Activated B cell treated with CpG ODN at 0.5 μM for 24 hours (primary cell): ENCODE measurements at places on chromosomes 5 and 9.

DNA sequence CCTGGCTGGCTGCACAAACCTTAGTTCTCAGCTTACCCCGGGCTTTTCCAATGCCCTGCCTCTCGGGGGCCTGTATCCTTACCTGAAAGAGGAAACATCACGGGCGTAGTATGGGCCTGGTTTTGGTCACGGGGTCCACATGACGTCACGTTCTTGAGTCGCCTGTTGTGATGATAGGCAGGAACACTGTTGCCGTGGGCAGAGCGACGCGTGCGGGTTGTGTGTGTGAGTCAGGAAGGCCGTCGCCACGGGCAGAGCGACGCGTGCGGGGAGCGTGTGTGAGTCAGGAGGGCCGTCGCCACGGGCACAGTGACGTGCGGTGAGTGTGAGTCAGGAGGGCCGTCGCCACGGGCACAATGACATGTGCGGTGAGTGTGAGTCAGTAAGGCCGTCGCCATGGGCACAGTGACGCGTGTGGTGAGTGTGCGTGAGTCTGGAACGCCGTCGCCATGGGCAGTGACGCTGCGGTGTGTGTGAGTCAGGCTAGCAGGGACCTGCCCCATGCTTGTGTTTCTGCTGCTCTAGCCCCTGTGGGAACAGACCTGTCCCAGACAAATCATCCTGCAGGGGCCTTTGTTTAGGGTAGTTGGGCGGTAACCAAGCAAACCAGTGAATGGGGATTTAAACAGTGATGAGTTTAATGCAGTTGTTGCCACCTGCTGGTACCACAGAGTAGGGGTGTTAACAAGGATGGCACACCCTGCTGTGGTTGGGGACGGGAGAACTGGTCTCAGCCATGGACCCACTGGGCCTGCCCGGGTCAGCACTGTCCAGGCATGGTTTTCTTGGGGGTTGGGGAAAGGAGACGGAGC lies 19.8 kb downstream of the TRIP13 start:
- no peak overlapping the region for H3K27ac ChIP-seq
- no peaks in the 10 kb centered on the region for H3K27me3 ChIP-seq
- DNase-seq: no peak
- no peaks in the 10 kb centered on the region for H3K4me1 ChIP-seq

- peak overlapping the region; percentile 68 for H3K27ac ChIP-seq
- no peaks in the 10 kb centered on the region for H3K27me3 ChIP-seq
- peaks cover 45% of the 10 kb centered on the region for H3K4me1 ChIP-seq
Observed at GRCh38 chr9:123099042-123099441, 65.6 kb downstream of the GPR21 start.

DNA sequence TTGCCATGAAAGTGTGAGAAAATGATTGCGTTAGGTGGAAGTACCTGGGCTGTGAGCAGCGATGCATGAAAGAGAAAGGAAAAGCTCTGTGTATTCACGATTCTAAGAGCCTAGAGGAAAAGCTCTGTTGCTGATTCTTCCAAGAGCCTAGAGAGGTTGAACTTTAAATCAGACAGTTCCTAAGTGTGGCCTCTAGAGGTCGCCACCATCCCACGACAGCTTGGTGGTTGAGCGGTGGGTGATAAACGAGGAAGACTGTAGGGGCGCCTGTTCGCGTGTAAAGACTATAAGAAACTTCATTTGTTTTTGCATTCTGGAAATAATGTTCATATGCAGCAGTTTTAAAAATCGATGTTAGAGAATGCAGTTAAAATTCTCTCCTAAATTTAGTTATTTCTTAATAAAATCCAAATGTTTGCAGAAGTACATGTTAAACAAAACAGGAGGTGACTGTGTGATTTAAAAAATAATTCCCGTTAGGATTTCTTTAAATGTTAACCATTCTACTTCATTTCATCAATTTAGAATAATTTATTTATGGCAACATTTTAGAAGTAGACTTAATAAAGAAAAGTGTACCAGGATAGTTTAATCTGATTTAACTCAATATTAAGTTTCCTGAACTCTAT lies 107.7 kb downstream of the TENT4A start:
- peaks cover 14% of the 10 kb centered on the region for H3K27me3 ChIP-seq
- no peak overlapping the region for H3K27ac ChIP-seq
- DNase-seq: no peak
- H3K4me3 ChIP-seq: no peak overlapping the region
- no peaks in the 10 kb centered on the region for H3K4me1 ChIP-seq

DNA sequence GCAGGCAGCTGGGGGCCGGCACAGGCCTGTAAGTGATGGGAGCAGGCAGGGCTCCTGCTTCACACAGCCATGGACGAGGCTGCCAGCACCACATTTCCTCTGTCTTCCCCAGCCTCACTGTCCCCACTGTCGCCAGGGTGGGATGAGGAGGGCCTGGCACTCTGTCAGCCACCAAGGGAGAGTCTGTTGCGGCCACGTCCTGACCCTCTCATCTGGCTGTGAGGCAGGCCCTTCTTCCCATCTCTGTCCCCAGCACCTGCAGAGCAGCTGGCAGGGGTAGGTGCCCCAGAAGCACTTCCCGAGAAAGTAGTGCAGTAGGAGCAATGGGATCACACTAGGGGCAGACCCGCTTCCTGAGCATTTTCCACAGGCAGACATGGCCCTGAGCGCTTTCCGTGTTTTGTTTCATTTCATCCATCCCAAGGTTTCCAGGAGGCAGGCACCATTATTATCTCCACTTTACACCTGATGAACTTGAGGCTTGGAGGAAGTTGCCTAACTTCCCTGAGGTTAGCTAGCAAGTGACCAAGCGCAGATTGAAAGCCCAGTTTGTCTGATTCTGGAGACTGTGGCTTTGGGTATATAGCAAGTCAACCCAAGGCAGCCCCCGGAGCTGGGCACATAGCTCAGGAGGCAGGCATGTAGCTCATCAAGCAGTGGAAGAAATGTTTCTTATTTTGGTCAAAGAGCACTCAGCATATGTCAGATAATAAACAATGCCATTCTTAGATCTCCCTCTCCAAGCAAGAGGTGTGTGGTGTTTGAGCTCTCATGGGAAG lies 202.4 kb downstream of the DAB2IP start:
- no peaks in the 10 kb centered on the region for H3K27me3 ChIP-seq
- H3K4me3 ChIP-seq: no peak overlapping the region
- no peak for DNase-seq

DNA sequence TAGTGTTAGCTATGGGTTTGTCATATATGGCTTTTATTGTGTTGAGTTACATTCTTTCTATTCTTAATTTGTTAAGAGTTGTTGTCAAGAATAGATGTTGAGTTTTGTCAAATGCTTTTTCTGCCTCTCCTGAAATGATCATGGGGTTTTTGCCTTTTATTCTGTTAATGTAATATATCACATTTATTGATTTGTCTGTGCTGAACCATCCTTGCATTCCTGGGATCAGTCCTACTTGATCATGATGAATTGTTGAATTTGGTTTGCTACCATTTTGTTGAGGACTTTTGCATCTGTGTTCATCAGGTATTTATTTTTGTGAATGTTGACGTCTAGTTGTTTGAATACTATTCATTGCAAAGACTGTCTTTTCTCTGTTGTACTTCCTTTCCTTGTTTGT lies 23.9 kb downstream of the RIC1 start:
- no peak overlapping the region for H3K27ac ChIP-seq
- DNase-seq: no peak
- no peaks in the 10 kb centered on the region for H3K27me3 ChIP-seq
- no peak overlapping the region for H3K4me3 ChIP-seq
- H3K36me3 ChIP-seq: peaks cover 66% of the 10 kb centered on the region
- H3K4me1 ChIP-seq: peaks cover 33% of the 10 kb centered on the region

GRCh38 chr9:104786293-104786692 lies 22.4 kb downstream of the NIPSNAP3B start:
- no peak for DNase-seq
- peaks cover 66% of the 10 kb centered on the region for H3K36me3 ChIP-seq
- no peak overlapping the region for H3K4me3 ChIP-seq
- H3K27ac ChIP-seq: no peak overlapping the region
- H3K27me3 ChIP-seq: no peaks in the 10 kb centered on the region

- H3K27ac ChIP-seq: no peak overlapping the region
- no peak for DNase-seq
- no peaks in the 10 kb centered on the region for H3K4me1 ChIP-seq
Observed at GRCh38 chr9:84331119-84331809, 9.3 kb downstream of the SLC28A3 start.

- no peaks in the 10 kb centered on the region for H3K27me3 ChIP-seq
- no peaks in the 10 kb centered on the region for H3K4me1 ChIP-seq
- no peak overlapping the region for H3K4me3 ChIP-seq
Observed at GRCh38 chr5:124538191-124538590, 208.2 kb downstream of the ZNF608 start.

DNA sequence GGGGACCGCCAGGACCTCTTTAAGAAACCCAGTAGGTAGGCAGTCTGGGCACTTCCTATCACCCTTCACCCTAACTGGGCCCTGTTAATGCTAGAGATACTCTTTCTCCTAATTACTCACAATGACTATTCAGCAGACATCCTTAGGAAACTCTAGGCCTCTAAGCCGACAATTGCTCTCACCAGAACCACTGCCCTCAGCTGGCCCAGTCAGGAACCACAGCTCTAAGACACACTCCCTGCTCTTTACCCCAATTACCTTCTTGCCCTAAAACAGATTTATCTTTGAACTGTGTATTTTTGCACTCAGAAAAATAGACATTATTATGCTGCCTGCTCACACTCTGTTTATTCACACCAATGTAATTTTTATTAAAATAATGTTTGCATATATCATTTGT lies 432.6 kb upstream of the SLC30A5 start:
- H3K36me3 ChIP-seq: no peaks in the 10 kb centered on the region
- H3K27ac ChIP-seq: no peak overlapping the region
- no peak overlapping the region for H3K4me3 ChIP-seq

DNA sequence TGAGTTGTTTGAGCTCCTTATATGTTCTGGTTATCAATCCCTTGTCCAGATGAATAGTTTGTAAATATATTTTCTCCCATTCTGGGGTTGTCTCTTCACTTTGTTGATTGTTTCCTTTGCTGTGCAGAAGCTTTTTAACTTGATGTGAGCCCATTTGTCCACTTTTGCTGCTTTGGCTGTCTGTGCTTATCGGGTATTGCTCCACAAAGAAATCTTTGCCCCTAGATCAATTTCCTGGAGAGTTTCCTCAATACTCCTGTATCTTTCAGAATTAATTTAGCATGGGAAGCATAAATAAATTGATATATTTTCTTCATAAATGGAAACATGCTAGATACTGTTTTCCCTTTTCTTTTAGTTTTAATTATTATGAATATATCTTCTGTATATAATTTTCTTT lies 22.5 kb upstream of the CCL21 start:
- H3K4me3 ChIP-seq: no peak overlapping the region
- peaks cover 18% of the 10 kb centered on the region for H3K27me3 ChIP-seq
- no peak for DNase-seq
- no peak overlapping the region for H3K27ac ChIP-seq
- H3K4me1 ChIP-seq: no peaks in the 10 kb centered on the region

DNA sequence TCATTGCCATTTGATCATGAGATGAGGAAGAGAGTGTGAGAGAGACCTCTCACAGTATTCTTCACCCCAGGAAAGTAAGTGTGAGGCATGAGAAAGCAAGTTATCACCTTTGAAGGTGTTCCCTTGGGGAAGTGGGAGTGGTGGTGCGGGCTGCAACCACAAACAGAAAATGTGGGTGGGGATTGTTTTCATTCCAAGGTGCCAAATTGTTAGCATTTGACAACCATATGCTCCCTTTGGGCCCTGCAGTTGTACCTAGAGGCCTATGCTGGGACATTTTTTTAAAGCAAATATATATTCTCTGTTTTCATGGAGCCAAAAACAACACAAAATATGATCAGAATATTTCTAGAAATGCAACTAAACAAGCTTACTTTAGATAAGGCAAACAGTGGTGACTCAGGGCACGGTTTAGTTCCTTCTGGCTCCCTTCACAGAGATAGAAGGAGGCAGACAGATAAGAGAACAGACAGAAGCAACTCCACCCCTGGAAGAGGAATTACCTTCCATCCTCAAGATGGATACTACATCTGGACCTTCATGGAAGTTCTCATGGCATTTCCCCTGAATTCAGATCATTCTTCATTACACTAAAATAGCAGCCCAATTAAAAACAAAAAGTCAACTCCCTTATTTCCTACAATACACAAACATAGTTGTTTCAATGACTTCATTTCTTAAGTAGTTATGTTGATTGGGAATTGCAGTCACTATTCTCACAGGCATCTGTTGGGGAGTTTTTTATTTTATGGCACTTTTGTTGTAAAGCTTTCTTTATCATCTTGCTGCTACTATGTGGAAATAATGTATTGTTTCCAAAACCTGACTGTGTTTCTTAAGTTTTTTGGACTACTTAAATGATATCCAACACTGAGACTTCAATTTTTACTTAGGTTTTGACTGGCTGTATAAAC lies 416.6 kb downstream of the PLK2 start:
- no peaks in the 10 kb centered on the region for H3K36me3 ChIP-seq
- no peaks in the 10 kb centered on the region for H3K27me3 ChIP-seq
- H3K27ac ChIP-seq: no peak overlapping the region
- no peak for DNase-seq
- H3K4me1 ChIP-seq: no peaks in the 10 kb centered on the region

GRCh38 chr9:77013932-77014596 lies 5.4 kb upstream of the FOXB2 start:
- H3K27ac ChIP-seq: no peak overlapping the region
- H3K4me1 ChIP-seq: peaks cover 11% of the 10 kb centered on the region
- peaks cover 53% of the 10 kb centered on the region for H3K27me3 ChIP-seq
- no peaks in the 10 kb centered on the region for H3K36me3 ChIP-seq
- no peak overlapping the region for H3K4me3 ChIP-seq
- DNase-seq: no peak

GRCh38 chr5:43802651-43803050 lies 199.7 kb downstream of the NNT start:
- no peak overlapping the region for H3K27ac ChIP-seq
- no peak for DNase-seq
- no peaks in the 10 kb centered on the region for H3K36me3 ChIP-seq
- no peaks in the 10 kb centered on the region for H3K27me3 ChIP-seq
- no peaks in the 10 kb centered on the region for H3K4me1 ChIP-seq

- H3K36me3 ChIP-seq: no peaks in the 10 kb centered on the region
- no peak overlapping the region for H3K27ac ChIP-seq
- DNase-seq: no peak
- no peak overlapping the region for H3K4me3 ChIP-seq
Observed at GRCh38 chr5:144203750-144204596, 33.3 kb downstream of the KCTD16 start.

GRCh38 chr9:3783156-3783555 lies 257.4 kb upstream of the RFX3 start:
- H3K27me3 ChIP-seq: peaks cover 11% of the 10 kb centered on the region
- H3K4me3 ChIP-seq: no peak overlapping the region
- no peak overlapping the region for H3K27ac ChIP-seq
- H3K4me1 ChIP-seq: no peaks in the 10 kb centered on the region
- no peaks in the 10 kb centered on the region for H3K36me3 ChIP-seq

GRCh38 chr5:98069876-98070512 lies 703.5 kb upstream of the RGMB start:
- no peak for DNase-seq
- no peak overlapping the region for H3K27ac ChIP-seq
- no peak overlapping the region for H3K4me3 ChIP-seq
- no peaks in the 10 kb centered on the region for H3K36me3 ChIP-seq
- no peaks in the 10 kb centered on the region for H3K27me3 ChIP-seq

GRCh38 chr5:6202149-6202967 lies 176.0 kb downstream of the MED10 start:
- H3K27me3 ChIP-seq: no peaks in the 10 kb centered on the region
- H3K4me1 ChIP-seq: peaks cover 4% of the 10 kb centered on the region
- no peaks in the 10 kb centered on the region for H3K36me3 ChIP-seq
- DNase-seq: no peak
- no peak overlapping the region for H3K27ac ChIP-seq
